ENCODE measurements at places on chromosomes 5 and 9. TPM values are rescaled to one million over a fixed set of nuclear protein-coding genes. Genes with fewer than 3 reads are reported as not detected.
A peak's percentile ranks its signal among the peaks of the same experiment; 100 is the strongest.

DNA sequence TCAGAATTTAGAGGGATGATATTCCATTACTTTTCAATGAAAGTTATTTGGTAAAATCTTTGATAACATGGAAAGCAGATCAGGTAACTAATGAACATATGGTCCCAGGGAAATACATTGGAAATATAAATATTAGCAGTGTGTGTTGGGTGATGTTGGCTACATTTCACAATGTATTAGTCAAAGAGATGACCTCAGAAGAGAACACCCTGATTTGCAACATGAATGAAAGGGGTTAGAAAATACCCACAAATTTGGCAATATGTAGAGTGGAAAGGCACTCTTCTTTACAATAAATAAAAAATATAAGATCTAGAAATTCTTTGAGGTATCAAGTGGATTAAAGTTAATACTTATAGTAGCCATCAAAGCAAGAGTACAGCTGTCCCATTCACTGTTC lies 606.7 kb downstream of the PSAT1 start:
- no peak for DNase-seq

GRCh38 chr9:76176171-76176570 lies 218.1 kb downstream of the RFK start:
- DNase-seq: no peak

DNA sequence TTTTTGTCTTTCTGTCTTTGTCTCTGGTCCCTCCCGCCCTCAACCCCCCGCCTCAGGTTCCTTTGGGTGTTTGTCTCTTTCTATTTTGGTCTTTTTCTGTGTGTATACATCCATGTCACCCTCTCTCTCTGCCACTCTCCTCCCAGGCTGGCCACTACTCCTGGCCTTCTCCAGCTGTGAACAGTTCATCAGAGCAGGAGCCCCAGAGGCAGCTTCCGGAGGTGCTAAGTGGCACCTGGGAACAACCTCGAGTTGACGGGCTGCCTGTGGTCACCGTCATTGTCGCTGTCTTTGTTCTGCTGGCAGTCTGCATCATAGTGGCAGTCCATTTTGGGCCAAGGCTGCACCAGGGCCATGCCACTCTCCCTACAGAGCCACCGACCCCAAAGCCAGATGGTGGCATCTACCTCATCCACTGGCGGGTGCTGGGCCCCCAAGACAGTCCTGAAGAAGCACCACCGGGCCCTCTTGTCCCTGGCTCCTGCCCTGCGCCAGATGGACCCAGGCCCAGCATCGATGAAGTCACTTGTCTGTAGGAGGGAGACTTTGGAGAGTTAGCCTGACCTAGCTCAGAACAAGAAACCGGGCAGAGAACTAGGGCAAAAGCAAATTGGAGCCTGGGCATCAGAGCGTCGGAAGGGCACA lies 1.7 kb downstream of the SMIM33 start:
- DNase-seq: no peak

- DNase-seq: no peak
Observed at GRCh38 chr5:66969963-66970362, 226.6 kb downstream of the CD180 start.

GRCh38 chr5:127076315-127077129 lies 3.2 kb upstream of the C5orf63 start:
- DNase-seq: peak; percentile 91

GRCh38 chr9:89386797-89387196 lies 68.5 kb downstream of the SECISBP2 start:
- no peak for DNase-seq

- no peak for DNase-seq
Observed at GRCh38 chr5:166961028-166961427, 1330.4 kb upstream of the WWC1 start.

IL5 gene
- total RNA-seq: not detected

LMBRD2 gene
- total RNA-seq: 2.0 TPM

RNF183 gene
- total RNA-seq: 0.23 TPM

All from Caki2 (cell line).